ENCODE measurements at places on chromosomes 16 and 17.

DNA sequence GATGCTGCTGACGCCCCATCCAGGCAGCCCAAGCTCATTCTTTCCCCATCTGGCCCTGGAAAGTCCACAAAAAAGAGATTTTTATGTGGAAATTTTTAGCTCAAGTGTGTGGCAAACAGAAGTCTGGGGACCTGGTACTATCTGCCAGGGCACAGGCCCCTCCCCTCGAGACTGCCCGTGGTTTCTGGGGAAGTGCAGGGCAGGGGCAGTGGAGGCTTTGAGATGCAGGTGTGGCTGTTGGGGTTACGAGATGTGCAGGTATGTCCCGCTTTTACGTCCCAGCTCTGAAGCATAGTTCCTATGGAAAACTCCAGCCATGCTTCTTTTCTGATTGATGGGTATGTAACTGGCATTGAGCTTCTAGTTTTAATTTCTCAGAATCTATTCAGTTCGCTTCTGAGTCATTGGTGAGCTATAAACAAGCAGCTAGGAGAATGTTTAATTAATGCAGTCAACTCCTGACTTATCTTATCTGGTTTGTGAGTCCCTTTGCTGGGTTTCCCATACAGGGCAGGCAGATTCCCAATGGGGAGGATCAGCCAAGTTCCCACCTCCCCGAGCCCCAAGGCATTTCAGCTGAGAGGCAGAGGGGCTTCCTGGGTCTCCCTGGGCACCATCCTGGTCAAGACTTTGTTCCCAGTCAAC lies 16.2 kb downstream of the TBX4 start:
- DNase-seq = no peak

DNA sequence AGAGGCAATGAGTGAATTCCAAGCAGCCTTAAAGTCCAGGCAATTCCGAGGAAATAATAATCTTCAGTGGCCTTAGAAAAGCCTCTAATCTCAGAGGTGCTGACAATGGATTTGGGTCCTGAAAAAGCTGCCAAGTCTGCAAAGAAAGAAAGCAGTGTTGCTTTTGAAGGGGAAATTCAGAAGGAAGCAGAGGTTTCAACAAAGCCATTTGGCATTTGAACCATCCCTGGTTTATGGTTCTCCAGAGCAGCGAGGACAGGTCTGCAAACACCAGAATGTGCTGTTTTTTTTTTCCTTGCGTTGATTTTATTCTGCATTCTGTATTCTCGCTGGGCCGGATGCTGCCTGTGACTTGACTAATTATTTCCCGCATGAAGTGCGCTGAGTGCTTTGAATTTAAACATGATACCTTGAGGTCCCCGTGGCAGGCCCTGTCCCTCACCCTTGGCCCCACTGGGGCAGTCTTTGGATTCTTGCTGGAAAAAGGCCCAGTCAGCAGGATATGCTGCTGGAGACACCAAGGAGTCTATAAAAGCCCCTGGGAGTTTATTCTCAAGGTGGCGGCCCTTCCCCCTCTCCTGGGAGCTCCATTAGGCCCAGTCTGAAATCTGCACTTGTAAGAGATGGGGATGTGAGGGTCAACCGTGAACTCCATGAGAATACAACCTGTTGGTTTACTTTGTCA lies 338.3 kb downstream of the HAPSTR1 start:
- no peak for DNase-seq

DNA sequence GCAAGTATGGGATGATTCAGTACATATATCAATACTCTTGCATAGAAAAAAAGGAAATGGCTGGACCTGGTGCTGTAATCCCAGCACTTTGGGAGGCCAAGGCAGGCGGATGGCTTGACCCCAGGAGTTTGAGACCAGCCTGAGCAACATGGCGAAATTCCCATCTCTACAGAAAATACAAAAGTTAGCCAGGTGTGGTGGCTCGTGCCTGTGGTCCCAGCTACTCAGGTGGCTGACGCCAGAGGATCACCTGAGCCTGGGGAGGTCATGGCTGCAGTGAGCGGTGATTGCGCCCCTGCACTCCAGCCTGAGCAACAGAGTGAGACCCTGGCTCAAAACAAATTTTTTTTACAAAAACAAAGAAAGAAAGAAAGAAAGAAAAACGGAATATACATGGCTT lies 7.1 kb upstream of the SGF29 start:
- DNase-seq = no peak

DNA sequence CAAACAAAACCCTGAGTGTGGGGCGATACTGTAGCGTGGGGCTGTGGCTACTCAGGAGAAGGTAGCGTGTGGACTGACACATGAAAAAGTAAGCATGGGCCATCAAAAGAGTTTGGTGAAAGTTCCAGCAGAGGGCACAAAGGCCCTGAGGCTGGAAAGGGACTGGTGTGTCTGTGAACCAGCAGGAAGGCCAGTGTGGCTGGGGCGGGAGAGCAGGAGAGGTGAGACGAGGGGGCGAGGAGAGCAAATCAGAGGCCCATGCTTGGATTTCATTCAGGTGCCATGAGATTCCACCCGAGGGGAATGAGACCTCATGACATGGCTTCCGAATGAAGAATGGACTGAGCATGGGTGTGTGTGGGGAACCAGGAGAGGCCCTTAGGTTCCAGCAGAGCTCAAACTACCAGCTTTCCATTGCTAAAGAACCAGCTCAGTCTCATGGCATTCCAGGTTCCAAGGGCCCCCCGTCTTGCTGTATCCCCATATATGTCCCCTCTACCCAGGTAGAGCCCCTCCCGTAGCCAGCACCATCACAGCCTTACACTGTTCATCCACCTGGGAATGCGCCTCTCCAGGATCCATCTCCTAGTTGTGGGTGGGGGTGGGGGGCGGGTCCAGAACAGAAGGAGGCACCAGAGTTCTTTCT lies 31.1 kb downstream of the TRPV2 start:
- no peak for DNase-seq

DNA sequence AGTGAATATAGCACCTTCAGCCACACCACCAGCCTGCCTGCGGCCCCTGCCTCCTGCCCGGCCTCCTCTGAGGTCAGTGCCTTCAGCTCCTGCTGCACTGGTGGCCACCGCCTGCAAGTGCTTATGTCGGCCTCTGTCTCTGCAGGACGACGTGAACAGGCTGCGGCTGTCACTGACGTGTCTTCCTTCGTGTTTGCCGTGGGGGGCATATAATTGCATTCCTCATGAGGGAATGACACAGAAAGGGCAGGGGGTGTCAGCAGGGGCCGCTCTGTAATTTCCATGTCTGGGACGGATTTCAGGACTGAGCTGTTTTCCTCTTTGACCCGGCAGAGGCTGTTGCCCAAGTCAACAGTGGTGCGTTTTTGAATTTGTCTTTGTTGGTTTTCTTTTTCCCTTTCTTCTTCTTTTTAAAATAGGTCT lies 28.5 kb downstream of the CMIP start:
- no peak for DNase-seq

GRCh38 chr17:46044286-46044928 lies 45.4 kb downstream of the STH start:
- DNase-seq = peak; percentile 73

DNA sequence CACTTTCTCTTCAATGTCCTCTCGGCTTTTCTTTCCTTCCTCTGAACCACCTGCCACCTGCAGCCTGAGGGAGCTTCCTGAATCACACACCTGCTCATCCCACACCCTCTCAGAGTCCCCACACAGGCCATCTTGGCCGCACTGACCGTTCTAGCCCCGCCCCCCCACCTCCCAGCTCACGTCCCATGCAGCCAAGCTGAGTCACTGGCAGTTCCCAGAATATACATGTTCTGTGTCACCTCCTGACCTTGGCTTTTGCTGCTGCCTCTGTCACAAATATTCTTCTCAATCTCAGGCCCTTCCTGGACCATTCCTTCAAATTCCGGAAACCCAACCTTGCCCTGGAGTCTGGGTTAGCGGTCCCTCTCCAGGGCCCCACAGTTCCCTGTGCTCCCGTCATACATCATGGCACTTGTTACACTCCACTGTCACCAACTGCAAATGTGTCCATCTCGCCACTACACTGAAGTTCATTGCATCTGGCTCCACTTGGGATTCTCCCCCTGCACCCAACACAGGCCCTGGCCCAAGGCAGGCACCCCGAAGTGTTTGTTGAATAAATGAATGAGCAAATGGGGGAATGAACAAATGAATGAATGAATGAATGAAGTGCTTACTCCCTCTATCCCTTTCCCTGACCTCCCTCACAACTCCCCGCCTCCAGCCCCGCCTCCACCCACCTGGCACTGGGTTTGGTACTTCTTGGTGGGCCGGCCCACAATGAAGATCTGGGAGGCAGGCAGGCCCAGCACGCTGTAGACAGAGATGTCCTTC lies 12.8 kb downstream of the PIMREG start:
- DNase-seq = no peak

- peak; percentile 43 for DNase-seq
Measured at GRCh38 chr17:50171371-50172071, 5.7 kb downstream of the SGCA start.

DNA sequence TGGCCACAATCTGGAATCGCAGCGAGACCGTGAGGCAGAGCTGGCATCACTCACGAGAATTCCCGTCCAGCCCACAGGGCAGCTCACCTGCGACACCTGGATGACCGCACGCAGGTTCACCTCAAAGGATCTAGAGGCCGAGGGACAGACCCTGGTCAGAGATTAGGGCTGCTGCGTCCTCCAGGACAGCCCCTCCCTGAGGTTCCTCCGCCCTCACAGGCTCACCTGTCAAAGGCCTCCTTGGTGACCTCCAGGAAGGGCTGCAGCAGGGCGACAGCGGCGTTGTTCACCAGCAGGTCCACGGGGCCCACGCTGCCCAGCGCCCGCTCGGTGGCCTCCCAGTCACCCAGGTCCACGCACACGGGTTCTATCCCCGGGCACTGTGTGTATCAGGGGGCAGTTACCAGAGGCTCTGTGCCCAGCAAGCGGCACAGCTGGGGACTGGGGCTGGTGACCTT lies 834 bp downstream of the DCXR start:
- DNase-seq = no peak

DNA sequence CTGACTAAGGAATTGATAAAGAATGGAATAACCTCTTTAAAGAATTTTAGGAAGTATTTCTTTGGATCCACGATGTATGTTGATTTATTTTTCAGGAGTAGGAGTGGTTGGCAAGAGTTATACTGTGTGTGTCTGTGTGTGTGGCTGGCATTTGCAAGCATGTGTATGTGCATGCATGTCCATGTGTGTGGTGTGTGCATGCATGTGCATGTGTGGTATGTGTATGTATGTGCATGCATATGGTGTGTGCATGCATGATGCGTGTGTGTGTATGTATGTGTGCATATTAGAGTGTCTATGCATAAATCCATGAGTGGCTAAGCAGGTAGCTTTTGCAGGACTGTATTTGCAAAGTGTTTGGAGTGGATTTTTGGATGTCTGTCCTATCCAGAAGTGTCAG lies 120.8 kb downstream of the HS3ST2 start:
- no peak for DNase-seq

- no peak for DNase-seq
Measured at GRCh38 chr17:63390090-63390489, 56.0 kb downstream of the CYB561 start.

GRCh38 chr17:68714676-68715075 lies 113.5 kb upstream of the FAM20A start:
- DNase-seq = no peak

DNA sequence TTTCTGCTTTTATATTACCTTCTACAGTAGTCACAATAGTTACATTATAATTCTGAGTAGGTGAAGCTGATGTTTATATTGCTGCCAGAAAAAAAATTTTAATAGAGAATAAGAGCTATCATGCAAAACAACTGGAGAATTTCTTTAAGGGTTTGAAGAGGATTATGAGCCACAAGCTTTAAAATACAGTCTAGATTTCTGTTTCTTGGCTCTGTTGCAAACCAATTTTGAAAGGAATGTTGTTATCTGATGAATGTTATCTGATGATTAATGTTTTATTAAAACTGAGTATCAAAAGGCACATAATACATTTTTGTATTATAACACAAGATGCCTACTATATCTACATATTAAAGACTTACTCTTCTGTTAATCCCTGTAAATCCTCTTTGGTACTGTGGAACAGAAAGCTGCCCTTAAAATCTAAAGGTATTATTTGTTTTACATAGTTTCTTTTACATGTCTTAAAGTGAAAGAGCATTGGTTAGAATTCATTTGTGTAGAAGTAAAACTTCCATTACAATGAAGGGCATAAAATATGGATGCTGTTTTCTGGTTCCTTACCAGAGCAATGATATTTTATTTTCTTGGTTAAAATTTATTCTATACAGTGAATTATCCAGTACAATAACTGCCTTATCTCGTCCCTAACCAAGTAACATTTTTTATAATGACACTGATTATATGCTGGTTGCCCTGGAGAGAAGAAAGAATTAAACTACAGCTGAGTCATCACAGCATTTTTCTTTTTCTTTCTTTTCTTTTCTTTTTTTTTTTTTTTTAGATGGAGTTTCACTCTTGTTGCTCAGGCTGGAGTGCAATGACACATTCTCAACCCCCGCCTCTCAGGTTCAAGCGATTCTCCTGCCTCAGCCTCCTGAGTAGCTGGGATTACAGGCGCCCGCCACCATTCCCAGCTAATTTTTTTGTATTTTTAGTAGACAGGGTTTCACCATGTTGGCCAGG lies 205.7 kb downstream of the TANC2 start:
- DNase-seq = no peak

DNA sequence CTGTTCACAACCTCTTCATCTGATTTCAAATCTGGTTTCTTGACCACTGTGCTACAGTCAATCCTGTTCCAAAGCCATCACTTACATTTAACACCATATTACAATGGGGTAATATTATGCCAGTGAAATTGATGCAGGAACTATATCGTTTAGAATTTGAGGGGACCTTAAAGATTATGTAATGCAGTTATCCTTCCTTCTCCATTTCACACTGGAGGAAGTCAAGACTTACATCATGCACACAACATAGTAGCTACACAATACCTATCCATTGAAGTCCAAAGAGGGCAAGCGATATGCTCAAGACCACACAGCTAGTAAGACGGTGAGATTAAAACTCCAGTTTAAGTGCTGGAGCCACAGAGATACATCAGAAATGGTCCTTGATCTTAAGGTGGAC lies 16.8 kb downstream of the NOG start:
- no peak for DNase-seq

- no peak for DNase-seq
Measured at GRCh38 chr17:17628388-17629008, 37.0 kb upstream of the PEMT start.

DNA sequence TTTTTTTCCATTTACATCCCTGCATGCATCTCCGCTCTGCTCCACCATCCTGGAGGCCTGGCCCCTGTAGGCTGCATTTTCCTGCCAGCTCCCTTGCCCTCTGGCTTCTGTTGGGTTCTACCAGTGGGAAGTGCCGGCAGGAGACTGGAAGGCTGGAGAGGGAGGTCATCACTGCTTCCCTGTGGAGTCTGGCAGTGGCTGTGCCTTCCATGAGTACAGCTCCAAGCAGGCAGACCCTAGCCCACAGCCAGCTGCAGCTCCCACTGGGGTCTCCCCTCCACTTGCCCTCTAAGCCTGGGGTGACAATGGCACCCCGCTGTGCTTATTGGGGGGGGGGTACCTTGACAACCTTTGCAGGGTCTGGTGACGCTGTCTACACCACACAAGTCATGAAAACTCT lies 37.3 kb downstream of the MMP15 start:
- DNase-seq = no peak

GRCh38 chr16:68378436-68379415 lies 67.9 kb downstream of the PRMT7 start:
- no peak for DNase-seq
